Activated effector memory CD4-positive, alpha-beta T cell treated with anti-CD3 and anti-CD28 coated beads, Interleukin-2, amount 50 U/mL, for 16 hours (primary cell): ENCODE measurements at places on chromosomes 2 and 18.

- no peak for DNase-seq
These were observed 648.0 kb downstream of the CCDC85A start for GRCh38 chr2:56831780-56832179.

DNA sequence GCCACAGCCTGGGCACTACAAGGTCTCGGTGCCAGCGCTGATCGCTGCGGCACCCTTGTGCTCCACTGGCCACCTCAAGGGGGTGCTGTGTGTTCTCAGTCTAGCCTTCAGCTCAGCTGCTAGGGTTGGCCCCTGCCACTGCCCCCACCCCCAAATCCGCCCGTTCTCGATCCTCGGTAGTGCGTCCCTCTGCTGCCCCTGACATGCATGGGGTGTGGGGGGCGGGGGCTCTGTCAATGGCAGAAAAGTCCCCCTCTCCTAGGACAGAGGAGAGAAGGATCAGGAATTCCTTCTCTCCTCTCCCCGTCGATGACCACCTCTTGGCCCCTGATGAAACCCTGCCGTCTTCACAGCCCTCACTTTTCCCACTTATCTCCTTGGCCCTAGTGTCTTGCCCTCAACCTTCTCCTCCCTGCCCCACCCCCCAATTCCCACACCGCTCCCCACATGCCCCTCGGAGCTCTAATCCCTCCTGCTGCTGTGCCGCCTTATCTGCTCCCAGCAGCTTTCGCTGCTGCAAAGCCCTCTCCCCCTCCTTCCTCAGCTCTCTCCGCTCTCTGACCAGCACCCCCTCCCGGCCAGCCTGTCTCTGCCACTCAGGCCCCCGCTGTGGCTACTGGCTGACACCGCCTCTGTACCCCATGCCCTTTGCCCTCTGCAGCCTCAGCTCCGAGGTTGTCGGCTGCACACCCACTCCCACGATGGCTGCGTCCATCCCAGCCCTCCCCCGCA, 4.3 kb upstream of the ASIC4 start:
- peak; percentile 80 for DNase-seq

- no peak for DNase-seq
These were observed 36.4 kb upstream of the TOGARAM2 start for GRCh38 chr2:28944535-28945248.

DNA sequence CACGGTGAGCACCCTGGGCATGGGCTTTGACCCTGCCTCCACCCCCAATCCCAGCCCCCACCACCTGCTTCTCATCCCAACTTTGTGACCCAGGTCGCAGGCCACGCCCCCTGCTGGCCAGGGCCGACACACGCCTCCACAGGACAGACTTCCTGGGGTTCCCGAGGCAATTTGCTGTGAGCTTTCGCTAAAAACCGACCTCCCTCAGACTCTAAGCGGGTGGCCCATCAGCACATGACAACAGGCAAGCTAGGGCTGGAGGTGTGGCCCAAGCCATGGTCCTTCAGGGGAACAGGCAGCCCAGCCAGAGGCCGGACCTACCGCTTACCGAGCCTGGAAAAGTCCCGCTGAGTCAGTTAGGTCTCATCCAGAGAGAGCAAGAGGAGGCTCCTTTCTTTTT, 31.9 kb downstream of the C1QL2 start:
- DNase-seq, result peak; percentile 71

GRCh38 chr2:23487735-23488492, 102.9 kb downstream of the KLHL29 start:
- no peak for DNase-seq

DNA sequence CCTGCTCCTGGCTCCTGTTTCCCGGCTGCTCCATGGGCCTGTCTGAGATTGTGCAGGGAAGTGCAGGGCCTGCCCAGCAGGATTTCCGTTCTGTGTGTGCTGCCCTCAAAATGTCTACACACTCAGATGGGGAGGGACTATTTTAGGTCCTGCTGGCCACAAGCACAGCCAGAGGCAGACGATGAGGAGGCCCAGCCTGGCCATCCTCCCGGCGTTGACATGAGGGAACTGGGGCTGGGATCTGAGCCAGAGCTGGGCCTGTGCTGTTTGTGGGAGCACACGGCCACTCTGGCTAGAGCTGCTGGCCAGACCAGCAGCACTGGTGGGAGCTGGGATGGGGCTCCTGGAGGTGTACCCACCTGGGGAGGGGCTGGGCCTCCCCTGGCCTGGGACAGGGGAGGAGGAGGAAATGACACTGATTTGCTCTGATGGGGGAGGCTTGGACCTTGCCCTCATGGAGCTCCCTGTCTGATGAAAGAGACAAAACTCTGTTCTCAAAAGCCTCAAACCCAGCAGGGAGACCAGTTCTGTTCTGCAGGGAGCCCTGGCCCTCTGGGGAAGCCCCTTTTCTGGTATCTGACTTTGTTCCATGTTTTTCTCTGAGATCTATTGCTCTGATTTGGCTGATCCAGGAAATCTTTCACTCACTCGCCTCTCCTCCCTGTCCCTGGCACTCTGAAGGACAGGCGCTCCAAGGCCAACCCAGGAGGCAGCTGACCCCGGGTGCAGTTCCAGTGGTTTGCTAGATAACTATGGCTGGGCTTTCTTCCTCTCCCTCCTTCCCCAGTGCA, 161.8 kb downstream of the DYSF start:
- peak; percentile 51 for DNase-seq

DNA sequence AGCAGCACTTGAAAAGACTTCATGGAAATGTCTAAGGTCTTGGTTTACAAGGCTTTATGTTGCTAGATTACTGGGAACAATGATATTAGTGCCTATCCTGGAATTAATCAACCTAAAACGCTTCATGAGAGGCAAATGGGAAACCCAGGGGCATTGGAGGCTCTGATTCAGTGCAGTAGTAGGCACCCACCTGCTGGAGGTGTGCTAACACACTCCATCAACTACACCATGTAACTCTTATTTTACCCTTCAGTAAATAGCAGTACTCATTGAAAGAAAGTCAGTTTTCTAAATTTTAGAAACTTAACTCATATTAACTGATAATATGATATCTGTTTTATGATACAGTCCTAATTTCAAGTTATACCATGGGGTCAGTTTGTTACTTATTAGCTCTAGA, 17.4 kb upstream of the HNRNPA3 start:
- DNase-seq, result no peak

DNA sequence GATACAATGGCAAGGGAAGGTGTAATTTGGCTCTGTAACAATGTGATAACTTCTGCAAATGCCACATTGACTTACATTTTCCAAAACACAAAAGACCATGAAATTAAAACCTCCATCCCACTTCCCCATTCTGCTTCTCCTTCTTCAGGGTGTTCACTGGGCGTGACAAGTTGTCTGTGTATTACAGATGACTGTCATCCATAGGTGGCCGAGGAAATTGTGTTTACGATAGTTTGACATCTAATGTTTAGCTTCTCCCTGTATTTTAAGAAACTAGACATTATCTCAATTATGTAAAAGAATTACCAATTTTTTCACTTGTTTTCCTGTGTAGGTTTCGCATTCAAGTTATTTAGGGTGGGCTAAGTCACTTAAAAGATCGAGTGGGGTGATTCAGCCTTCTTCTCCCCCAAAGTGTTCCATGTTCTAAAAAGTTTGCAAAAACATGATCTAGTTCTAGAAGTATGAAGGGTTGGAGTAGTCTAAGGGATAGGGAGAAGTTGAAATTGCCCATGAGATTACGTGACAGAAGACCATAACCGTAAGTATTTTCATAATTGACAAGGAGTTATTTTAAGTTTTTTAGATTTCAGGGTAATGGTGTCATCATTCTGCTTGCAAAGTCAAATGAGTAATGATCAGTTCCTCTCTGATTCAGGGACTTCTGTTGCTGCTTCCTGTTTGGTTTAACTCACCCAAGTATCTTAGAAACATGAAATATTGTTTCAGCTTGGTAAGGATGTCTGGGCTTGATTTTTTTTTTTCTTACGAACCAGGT, 25.2 kb upstream of the CYTIP start:
- DNase-seq, result no peak

DNA sequence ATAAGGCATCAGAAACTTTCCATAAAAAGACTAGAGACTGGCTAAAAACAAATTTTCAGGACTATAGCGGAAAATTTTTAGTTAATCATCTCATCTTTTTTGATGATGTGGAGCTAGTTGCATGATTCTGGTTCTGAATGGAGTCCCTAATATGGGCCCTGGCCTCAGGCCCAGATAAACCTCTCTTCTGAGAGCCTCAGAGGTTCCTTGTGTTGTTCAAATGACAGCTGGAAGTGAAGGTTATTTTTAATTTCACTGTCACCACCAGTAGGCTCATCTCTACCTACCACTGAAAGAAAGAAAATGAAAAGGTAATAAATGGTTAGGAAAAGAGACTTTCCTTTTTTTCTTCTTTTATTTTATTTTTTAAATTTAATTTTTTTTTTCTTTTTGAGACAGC, 75.9 kb downstream of the EVA1A start:
- DNase-seq, result no peak

- DNase-seq, result no peak
These were observed 139.0 kb downstream of the TRIM43 start for GRCh38 chr2:95730813-95731212.

DNA sequence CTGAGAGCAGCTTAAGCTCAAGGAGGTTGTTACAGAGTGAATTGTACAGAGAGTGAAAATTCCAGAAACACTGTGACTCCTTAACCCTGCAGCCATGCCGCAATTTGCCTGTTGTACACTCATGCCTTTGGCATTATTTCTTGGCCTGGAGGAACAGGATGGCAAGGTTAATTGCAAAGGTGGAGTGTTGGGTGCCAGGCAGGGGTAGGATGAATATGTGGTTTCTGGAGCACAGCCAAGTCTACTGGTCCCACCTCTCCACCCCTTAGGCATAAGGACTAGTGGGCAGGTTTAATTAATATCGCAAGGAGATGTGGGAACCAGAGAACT, 250.2 kb downstream of the LRRTM1 start:
- DNase-seq, result no peak

DNA sequence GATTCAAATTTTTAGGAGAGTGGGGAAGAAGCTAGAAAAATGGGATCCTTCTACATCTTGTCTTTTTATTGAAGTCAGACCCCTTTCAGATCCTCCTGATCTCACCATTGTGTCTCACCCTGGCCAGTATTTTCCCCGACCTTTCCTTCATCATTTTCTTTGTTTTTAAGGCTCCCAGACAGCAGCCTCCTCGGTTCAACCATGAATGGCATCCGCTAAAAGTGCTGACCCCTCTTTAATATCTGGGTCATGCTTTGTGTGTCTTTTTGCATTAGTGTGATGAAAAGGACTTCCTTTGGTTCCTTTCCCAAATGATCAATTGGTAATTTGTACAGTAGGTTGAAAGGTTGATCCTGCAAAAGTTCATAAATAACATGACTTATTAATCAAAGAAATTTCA, 26.7 kb upstream of the THOC1 start:
- no peak for DNase-seq

DNA sequence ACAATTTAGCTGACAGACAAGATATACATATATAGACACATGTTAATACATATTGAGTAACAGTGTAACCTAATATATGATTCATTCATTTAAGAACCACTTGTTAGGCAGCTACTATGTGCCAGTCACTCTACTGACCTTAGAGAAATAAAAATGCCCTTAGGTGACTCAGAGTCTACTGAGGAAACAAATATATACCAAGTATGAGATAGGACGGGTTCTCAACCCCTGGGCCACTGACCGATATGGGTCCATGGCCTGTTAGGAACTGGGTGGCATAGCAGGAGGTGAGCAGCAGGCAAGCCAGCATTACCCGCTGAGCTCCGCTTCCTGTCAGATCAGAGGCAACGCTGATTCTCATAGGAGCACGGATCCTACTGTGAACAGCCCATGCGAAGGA, 14.8 kb downstream of the STRN start:
- no peak for DNase-seq

DNA sequence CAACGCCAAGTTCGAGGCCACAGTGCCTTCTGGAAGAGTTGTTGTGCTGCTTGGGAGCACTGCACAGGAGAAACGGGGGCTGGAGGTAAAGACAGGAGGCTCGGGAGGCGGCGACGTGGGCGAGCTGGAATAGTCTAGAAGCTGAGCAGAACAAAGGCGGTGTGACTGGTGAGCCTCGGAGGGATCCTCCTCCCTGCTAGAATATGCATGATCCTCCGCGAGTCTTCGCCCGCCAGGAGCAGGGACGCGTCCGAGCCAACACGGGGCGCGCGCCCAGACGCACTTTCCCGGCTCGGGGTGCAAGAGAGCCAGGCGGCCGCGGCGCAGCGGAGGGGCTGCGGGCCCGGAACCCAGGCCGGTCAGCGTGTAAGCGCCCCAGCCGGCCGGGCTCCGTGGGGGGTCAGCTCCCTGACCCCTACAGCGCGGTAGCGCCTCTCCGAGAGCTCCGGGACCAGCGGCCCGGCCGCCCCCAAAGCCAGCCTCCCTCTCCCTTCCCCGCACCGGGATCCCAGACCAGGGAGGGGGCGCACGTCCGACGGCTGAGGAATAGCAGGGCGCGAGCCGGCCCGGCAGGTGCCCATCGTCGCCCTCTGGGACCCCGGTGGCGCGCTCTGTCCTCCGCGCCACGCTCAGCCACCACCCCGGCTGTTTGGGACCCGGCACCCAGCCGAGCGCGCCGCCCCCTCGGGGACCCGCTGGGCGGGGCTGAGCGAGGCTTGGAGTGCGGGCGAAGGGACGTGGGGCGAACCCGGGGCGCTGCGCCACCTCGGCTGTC, 62.5 kb downstream of the GNAL start:
- no peak for DNase-seq

DNA sequence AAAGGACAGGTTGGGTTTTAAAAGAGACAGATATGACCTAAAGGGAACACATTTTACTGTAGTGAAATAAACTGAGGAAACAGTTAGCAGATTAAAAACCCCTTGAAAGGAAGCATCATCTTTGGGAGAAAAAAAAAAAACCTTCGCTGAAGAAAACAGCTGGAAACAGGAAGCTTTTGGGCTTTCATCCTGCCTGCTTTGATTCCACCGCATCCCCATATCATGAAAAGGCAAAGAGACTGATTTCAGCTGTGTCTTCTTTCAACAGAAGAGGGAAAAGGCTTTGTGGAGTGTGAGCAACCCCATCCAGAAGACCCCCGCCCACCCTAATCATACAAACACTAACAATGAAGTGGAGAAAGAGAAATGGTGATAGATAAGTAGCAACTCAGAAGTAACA, 86.4 kb downstream of the TCF4 start:
- DNase-seq, result no peak

DNA sequence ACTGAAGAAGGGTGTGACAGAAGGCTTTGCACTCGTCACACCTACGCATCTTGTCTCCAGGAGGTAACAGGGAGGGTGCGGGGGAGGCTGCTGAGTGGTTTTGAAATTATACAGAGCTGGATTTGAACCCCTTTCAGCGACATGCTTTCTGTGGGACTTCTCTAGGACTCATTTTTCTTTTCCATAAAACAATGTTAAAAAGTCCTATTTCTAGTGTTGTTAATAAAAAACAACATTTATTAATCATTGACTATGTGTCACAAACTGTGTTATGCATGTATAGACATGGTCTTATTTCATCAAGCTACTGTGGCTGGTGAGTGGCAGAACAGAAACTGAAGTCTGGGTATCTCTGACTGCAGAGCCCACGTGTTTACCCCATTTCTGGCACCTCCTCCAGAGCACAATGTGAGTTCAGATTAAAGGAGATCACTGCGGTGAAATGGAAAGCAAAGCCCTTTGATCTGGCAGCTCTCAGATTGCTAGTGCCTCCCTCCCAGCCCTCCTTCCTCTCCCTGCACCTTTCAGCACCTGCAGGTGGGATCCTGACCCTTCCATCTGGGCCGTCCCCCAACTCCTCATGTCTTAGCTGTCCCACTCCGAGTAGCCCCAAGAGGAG, 315.5 kb upstream of the MYT1L start:
- DNase-seq, result no peak
